ENCODE measurements at places on chromosomes 6 and 20.
A peak's percentile ranks its signal among the peaks of the same experiment; 100 is the strongest.

DNA sequence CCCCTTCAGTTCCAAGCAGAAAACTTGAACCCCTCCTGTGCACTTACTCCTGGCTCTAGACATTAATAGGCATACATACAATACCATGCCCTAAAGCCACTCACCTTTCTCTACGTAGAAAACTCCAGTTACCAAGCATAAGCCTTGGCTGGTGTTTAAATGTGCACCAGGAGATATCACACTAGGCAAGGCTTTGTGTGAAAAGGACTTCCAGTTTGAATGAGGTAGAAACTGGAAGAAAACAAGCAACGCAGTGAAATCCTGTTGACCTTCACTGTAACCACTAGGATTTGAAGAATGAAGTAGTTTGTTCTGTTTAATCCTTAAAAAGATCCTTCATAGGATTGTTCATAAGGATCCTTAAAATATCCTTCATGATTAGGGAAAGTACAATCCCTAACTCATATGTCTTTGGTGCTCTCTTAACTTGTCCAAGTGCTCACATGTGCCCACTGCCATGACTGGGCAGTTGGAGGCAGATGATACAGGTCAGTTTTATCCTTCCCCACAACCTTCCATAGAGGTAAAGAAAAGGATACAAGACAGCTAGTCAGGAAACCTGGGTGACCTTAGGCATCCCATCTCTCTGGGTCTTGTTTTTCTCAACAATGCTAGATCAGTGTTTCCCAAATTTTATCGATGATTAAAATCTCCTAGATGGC, 9.2 kb upstream of the SCGN start:
- DNase-seq: no peak

- no peak for DNase-seq
These were observed 135.3 kb downstream of the CDH4 start for GRCh38 chr20:61387204-61387953.

DNA sequence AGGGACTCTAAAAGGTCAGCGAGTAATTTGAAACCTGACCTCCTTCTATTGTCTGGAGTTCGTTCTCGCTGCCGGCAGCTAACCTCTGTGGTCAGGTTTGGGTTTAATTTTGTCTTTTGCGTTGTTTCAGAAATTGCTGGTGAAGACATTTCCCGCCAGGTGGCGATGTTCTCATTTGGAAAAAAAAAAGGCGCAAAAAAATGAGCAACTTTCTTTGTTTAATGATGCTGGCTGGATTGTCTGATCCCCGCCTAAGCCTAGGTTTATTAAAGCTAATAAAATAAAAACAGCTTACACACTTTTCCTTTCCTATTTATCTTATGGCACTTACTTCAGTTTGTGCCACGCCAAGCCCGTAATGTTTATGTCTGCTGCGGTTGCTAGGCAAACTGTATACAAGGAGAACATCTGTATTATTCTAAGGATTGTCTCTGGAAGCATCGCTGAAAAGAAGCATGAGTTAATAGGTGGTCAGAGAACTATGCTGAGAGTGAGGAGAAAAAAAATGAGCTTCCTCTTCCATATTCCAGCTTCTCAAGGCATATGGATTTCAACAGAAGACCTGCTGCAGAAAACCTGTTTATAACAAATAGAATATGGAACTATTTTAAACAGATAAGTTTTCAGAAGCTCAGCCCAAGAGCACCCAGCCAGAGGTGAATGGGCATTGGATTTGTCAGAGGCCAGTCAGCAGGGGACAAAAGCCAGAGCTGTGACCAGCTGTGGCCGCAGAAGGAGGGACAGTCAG, 205.7 kb downstream of the DOK5 start:
- peak; percentile 63 for DNase-seq

DNA sequence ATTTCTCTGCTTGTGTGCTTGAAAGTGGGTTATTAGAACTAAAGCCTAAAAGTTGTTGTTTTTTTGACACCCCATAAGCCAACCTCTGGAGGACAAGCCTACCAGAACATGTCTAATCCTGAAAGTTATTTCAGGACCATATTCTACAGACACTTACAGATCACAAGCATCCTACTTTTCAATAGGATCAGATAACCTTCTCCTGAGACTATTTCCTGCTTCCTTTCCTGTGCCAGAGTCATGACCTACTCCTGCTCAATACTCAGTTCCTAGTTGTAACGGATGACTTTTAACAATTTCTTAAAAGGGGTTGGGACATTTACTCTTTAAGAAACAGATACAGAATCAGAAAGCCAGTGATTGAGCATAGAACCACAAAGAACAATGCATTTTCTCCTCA, 5.3 kb upstream of the FILIP1 start:
- DNase-seq: no peak

Measured in NAMALWA (cell line).